ENCODE measurements at places on chromosomes 7 and 10.

GRCh38 chr10:130108934-130109604, 1.6 kb downstream of the C10orf143 start:
- no peak for DNase-seq

DNA sequence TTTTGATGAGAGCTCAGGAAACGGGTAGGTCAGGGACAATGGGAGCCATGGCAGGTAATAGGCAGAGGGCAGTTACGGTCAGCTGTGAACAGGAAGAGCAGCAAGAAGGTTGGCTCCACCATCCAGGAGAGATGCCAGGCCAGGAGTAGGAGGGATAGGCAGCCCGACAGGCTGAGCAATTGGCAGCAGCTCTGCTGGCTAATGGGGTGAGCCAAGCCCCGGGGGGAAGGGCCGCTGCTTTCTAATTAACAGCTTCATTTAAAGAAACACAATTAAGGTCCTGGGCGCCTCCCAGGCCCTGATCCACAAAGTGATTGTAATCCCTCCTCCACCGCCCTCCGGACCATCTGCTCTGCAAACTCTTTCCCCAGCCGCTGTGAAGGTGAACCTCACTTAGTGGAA, 23.7 kb downstream of the SH2B2 start:
- no peak for DNase-seq

GRCh38 chr10:126017961-126018560, 121.7 kb downstream of the FANK1 start:
- DNase-seq: no peak

GRCh38 chr7:94823947-94824346, 83.4 kb upstream of the PPP1R9A start:
- DNase-seq: peak; percentile 76

GRCh38 chr7:77262316-77262715, 62.7 kb upstream of the FGL2 start:
- DNase-seq: no peak

DNA sequence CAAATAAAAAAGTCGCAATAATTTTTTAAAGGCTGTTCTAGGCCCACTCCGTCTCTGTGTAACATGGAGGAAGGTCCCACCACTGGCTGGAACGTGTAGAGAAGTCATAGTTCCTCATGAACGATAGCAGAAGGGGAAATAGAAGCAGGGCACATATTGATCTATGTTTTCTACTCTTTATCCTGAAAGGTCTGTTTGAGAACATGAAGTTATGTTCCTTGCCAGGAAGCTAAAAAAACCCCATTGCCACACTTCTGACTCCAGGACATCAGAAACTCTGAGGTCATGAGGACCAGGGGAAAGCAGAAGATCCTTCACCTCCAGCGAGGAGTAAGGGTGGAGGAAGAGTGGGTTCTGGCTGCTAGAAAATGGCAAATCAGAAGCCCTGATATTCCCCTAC, 10.8 kb downstream of the ANKRD22 start:
- DNase-seq: no peak

Measured in ACHN (cell line).